ENCODE measurements at places on chromosomes 1 and 21.

DNA sequence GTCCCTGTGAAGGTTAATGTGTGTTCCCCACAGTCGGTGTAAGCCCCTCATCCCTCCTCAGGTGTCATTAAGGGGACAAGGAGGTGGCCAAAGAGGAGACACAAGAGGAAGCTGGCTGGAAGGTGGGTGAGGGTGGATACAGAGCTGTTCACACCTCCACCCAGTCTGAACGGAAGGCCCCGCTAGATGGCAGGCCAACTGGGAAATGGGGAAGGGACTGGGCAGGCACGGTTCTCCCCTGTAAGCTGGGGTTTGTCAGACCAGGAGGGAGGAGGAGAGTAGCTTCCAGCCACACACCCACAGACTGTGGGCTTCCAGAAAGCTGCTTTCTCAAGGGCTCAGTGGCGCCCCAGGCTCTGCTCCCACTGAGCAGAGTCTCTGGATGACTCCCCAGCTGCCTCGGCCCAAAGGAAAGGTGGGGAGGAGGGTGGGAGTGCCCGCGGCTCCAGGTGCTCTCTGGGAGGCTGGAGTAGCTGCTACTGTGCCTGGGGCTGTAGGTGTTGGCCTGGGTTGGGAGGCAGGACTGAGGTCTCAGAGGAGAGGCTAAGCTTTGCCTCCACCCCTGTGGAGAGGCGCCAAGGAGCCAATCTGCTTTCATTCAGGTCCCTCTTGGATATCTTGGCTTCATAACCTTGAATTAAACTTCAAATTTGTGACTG, 41.2 kb downstream of the PCP4 start:
- no peak for DNase-seq

DNA sequence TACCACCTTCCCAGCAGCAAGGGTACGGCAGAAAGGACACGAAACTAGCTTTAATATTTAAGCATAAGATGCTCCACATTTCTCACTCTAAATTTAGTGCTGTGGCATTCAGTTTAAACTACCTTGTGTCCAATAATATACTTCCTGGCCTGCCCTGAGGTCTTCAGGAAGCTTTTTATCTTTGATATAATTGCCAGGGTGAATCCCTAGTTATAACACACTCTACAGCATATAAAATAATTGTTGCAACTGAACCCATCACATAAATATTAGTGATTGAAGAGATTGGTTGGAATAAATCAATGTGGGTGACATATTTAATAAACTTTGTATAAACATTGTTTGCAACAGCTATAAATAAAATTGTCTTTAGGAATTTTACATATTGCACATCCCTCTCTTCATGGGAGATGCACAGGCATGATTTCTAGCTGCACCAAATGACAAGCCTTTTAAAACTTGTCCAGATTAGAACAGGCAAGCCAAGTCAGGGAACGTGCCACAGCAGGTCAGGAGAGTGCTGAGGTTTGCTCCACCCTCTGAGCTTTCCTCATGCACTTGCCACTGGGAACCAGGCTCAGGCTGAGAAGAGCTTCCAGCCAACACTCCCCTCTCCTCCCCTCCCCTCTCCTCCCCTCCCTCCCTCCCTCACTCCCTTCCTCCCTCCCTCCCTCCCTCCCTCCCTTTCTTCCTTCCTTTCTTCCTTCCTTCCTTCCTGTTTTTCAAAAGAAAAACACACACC, 623.2 kb upstream of the PKN2 start:
- no peak for DNase-seq

DNA sequence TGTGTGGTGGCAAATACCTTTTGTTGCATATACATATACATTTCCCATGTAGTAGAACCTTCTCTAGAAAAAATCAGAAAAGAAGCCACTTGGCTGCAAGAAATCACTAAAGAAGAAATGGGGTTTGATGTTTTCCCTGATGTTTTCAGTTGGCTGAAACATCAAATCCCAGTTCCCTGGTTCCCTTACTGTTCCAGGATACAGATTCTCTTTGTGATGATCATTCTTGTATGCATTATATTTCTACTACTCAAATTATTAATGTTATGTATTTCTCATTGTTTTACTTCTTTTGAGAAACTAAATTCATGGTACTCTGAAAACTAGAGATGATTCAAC, 7.6 kb downstream of the RNU1-2 start:
- DNase-seq: no peak

GRCh38 chr1:43934101-43934985, 742 bp downstream of the ARTN start:
- peak; percentile 40 for DNase-seq

DNA sequence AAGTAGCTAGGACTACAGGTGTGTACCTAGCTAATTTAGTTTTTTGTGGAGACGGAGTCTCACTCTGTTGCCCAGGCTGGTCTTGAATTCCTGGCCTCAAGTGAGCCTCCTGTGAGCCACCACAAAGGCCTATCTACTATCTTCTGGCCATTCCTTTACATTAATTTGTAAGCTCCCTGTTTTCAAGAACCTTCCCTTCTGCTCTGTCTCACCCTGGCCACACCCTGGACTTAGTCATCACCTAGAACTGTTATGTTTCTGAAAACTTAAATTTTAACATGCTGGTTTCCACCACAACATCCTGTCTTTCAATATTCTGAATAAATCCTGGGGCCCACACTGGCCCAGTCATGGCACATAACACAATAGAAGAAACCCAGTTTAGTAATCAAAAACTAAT, 4.9 kb upstream of the B4GALT3 start:
- peak; percentile 31 for DNase-seq

DNA sequence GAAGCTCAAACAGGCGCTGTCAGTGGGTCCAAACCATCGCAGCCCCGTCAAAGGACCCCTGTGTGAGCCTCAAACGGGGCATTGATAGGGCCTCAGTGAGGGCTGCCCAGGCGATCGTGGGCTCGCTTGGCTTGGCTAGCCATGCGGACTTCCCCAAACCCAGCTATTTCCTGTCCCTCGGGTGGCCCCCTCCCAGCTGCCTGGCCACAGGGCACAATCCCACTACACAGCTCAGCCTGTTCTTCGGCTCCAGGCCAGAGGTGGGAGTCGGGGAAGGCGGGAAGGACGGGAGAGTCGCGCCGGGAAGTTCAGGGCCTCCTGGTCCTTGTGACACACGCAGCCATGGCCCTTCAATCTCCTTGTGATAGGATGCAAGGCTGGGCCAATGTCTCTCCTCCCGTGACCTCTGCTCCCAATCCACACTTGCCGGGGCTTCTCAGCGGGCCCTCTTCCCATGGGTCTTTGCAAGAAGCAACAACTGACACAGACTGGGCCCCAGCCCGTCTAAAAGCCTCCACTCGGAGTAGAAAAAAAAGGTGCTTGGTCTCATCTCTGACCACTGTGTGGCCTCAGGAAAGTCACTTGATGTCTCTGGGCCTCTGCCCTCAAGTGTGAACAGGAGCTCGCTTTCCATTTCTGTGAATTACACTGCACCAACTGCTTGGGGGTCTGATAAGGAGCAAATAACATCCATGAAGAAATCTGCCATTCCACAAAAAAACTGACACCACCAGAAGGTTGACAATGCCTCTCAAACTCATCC, 7.1 kb upstream of the MATN1 start:
- no peak for DNase-seq

- no peak for DNase-seq
These were observed 179.9 kb downstream of the COL24A1 start for GRCh38 chr1:85976516-85977205.

GRCh38 chr1:15254559-15254958, 7.5 kb downstream of the FHAD1 start:
- no peak for DNase-seq

DNA sequence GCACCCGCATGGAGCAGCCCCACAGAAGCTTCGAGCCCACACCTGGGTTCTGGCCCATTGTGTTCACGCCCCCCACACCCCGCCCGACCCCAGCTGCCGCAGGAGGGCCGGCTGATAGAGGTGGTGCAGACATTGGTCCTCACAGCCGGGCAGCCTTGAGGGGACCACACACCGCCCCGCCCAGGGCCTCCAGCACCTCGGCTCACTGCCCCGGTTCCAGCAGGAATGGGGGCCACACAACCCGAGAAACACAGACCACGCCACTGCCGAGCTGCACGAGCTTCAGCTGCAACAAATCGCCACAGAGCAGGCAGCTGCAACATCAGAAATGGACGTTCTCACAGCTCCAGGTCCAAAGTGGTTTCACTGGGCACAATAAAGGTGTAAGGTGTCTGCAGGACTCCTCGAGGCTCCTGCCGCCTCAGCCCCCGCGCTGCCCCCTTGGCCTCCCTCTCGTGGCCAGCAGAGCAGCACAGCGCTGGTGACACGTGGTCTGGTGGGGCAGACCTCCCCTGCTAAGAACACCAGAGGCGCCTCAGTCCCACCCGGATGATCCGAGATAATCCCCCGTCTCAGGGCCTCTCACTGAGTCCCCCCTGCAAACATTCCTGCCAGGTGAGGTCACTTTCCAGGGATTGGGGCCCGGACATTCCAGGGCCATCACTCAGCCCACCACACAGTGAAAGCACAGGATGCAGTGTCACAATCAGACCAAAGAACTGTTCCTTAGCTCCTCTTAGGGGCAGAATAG, 62.3 kb upstream of the ADARB1 start:
- DNase-seq: no peak

GRCh38 chr1:181397845-181398244, 85.5 kb upstream of the CACNA1E start:
- DNase-seq: no peak

GRCh38 chr1:77355010-77355409, 73.2 kb downstream of the AK5 start:
- DNase-seq: no peak

DNA sequence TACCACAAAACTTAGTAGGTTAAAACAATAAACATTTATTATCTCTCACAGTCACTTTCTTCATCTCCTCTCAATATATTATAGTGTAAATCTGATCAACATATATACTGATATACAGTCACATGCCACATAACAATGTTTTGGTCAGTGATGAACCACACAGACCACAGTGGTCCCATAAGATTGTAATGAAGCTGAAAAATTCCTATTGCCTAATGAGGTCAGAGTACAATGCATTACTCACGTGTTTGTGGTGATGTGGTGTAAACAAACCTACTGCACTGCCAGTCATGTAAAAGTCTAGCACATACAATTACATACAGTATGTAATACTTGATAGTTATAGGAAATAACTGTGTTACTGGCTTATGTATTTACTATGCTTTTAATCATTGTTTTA, 30.1 kb downstream of the OLFML3 start:
- DNase-seq: no peak

GRCh38 chr1:43279666-43280065, 5.7 kb downstream of the C1orf210 start:
- no peak for DNase-seq

DNA sequence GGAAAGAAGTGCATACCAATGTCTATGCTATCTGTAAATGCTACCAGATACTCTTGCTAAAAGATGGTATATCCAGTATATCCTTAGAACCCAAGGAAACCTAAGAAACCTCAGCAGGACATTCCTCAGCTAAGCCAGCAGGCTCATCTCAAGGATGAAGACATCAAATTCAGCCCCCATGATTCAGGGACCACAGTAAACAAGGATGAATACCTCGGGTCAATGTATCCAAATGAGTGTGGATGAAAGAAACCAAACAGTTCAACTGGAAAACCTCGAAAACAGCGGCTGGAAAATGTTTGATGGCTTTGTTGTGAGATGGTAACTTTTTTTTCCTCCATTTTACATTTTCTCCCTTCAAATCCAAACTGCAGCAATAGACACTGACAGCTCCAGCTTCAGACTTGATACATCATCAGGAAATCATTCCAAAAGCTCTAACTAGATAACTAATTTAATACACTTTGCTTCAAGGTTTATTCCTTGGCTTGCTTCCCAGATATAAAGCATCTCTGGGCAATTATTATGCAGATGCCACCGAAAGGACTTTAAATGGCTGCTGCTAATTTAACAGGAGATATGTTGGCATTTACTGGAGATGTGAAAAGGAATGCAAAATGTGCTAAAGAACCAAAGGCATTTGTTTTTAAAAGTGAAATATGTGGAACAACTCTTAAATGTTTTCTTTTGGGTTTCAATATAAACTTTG, 73.6 kb downstream of the SMYD2 start:
- DNase-seq: no peak
